ENCODE measurements at places on chromosomes 7 and 10. TPM values are rescaled to one million over a fixed set of nuclear protein-coding genes. Genes with fewer than 3 reads are reported as not detected.

TRIM8 gene
- total RNA-seq, result 123 TPM

PTN gene
- total RNA-seq, result 2.1 TPM

SLC37A3 gene
- total RNA-seq, result 28.2 TPM

- DNase-seq, result peak; percentile 35
These were observed 17.0 kb downstream of the TMEM236 start for GRCh38 chr10:17768957-17769356.

DNA sequence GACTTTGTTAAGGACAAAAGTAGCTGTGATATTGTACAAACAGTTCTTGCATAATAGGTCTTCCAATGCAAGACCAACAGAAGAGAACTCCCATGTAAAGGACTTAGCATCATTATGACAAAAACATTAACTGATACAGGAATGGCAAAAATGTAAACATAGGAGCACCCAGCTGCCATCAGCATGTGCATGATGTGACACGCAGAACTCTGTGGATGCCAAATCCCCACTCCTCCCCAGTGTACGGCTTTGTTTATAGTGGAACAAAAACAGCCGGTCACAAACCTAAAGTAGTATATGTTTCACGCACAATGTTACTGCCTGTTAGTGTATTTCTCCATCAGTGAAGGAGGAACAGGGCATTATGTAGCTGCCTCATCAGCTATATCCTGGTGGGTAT lies 316.0 kb upstream of the AOAH start:
- peak; percentile 0 for DNase-seq
